ENCODE measurements at places on chromosomes 6 and 20.

DNA sequence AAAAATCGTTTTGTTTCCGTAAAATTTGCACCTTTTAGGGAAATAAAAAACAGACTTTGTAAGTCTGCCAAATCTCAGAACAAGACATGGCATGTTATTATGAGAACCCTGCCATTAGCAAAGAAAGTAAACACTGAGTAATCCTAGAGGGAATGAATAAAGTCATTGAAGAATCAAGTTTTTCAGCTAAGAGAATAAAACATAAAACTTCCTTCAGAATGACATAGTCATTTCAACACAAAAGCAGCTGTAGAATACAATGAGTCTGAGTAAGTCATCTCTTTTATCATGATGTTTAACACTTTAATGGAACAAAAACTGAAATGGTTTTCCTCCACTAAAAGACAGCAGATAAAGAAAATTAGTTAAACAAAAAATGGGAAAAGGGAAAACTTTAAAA is 10.3 kb upstream of the DST start:
- no peak for DNase-seq

GRCh38 chr6:89081129-89081422 is 525 bp downstream of the PNRC1 start:
- DNase-seq = no peak

DNA sequence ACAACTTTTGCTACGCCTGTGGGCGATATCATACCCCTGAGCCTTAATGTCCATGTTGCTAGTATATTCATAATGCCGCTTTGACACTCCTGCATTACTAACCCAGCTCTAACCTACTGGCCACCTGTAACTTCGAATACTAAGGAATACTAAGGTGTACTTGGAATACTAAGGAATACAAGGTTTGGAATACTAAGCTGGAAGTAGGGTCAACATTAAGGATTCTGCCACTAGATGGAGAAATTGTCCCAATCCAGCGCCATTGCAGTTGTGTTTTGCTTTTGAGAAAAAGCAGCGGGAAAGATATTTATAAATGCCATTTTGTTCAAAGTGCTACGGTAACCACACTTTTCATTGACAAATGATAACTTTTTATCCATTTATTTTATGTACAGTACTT is 10.7 kb downstream of the TBXT start:
- no peak for DNase-seq

DNA sequence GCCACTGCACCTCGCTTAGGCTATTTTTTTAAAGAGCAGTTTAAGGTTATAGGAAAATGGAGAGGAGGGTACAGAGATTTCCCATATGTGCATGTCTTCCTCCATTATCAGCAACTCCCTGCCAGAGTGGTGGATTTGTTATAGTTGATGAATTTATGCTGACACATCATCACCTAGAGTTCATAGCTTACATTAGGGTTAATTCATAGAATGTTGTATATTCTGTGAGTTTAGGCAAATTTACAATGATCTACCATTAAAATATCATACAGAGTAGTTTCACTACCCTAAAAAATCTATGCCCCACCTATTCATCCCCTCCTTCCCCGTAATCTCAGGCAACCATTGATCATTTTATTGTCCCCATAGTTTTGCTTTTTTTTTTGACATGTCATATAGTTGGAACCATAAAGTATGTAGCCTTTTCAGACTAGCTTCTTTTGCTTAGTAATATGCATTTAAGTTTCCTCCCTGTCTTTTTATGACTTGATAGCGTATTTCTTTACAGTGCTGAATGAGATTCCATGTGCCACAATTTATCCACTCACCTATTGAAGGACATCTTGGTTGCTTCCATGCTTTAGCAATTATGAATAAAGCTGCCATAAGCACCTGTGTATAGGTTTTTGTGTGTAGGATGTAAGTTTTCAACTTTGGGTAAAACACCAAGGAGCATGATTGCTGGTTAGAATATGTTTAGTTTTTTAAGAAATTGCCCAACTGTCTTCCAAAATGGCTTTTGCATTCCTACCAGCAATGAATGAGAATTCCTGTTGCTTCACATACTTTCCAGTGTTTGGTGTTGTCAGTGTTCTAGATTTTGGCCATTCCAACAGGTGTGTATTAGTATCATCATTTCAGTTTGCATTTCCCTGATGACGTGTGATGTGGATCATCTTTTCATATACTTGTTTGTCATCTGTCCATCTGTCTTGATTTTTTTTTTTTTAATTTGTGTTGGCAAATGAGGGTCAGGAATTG is 60.2 kb downstream of the NCOA3 start:
- DNase-seq = no peak

- DNase-seq = peak; percentile 34
Measured at GRCh38 chr6:137491478-137491877, 2.7 kb downstream of the OLIG3 start.

DNA sequence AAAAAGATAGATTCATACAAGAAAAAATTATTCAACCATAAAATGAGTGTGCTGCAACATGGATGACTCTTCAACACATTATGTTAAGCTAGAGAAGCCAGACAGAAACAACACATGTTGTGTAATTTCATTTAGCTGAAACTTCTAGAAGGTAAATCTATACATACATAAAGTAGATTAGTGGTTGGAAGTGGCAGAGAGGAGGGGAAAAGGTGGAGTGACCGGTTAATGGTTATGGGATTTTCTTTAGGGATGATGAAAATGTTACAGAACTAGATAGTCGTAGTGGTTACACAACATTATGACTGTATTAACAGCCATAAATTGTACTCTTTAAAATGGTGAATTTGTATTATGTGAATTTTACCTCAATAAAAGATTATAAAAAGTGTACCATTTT is 304.1 kb upstream of the SLC35B3 start:
- no peak for DNase-seq

DNA sequence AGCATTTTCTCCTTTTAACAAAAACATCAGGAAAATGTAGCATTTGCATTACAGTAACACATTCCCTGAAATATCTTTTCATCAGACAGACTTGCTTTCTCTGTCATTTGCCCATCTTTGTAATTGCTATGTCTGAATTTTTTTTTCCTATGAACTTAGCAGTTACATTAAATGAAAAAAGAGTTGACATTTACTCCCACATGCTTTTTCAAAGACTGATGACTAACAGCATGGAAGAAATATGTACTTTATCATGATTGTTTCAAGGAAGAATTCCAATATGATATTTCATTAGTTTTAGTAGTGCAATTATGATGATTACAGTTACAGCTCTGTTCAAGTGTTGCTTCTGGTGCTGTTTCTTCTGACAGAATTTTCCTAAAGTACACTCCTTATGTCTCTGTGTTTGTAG is 864.5 kb upstream of the MAN1A1 start:
- no peak for DNase-seq

GRCh38 chr6:147087641-147088040 is 116.6 kb upstream of the STXBP5 start:
- no peak for DNase-seq

DNA sequence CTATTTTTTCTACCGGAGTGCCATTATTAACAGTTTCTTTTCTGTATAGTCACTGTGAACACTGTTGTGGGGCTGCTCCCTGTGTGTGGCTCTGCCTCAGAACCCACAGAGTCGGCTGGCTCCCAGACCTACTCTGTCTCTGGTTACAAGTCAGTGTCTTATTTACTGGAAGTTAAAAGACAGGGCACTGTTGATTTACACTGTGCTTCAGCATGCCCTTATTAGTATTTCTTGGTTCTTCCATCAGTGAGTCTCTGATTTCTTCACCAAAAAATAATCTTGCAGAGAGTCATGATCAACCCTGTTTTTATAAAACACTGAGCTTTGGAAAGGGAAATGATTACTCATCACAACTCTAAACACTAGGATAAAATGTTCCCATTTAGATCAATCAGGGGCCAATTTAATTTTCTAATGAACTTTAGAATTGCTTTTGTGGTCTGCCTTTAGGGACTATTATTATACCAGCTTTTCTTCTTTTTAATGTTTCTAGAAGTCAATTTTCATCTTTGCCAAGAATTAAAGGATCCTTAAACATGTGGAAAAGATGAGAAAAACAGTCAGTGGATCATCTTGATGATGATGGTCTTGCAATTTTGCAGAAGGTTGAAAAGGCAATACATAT is 92.6 kb downstream of the UTRN start:
- DNase-seq = no peak

DNA sequence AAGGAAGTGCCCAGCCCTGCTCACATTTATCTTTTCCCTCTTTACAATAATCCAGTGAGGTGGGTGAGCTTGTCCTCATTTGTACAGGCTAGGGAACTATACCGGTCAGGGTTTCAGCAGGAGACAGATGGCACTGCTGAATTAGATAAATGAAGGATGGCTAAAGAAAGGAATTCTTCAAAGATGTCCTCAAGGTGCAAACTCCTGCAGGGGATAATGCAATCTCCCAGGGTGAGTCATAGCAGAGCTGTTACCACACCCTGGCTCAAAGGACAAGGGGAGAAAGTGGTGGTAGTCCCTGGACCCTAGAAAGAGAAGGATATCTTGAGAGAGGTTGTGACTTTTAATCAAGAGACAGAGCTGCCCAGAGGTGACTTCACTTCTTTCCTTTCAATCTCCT is 66.7 kb downstream of the RFPL4B start:
- no peak for DNase-seq

- no peak for DNase-seq
Measured at GRCh38 chr6:19034986-19035385, 647.8 kb downstream of the RNF144B start.

DNA sequence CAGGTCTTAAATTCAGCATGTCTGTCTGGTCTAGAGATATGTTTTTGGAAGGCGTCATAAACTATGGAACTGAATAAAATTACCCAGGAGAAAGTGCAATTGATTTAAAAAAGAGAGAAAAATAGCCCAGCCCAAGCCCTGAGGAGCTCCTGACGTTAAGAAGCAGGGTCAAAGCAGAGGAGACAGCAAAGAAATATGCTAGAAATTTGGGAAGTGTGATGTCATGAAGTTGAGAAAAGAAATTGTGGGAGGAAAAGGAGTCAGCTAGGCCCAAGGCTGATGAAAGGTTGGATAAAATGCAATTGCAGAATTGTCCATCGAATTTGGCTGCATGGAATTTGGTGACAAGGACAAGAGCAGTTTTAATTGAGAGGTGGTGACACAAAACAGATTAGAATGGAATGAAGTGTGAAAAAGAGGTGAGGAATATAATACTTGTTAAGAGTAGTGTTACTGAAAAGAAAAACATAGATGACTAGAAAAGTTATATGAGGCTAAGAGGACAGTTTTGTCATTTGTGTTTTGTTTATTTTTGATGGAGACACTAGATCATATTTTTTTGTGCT is 381.6 kb downstream of the LAMA2 start:
- no peak for DNase-seq

DNA sequence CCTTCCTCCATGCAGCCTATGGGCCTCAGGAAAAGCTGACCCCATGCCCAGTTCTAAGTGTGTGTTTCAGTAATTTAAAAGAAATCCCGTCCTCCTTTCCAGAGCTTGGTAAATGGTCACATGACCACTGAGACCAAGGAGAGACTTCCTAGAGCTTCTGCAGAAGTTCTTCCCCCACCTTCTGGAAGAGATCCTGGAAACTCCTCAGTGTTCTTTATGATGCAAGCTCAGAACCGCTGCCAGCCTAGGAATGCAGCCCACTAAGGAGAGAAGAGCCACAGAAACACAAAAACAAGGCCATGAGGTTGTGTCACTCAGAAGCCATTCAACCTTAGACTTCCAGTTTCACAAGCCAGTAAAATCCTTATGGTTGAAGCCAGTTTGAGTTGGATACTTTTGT is 348.4 kb downstream of the TPBG start:
- no peak for DNase-seq

DNA sequence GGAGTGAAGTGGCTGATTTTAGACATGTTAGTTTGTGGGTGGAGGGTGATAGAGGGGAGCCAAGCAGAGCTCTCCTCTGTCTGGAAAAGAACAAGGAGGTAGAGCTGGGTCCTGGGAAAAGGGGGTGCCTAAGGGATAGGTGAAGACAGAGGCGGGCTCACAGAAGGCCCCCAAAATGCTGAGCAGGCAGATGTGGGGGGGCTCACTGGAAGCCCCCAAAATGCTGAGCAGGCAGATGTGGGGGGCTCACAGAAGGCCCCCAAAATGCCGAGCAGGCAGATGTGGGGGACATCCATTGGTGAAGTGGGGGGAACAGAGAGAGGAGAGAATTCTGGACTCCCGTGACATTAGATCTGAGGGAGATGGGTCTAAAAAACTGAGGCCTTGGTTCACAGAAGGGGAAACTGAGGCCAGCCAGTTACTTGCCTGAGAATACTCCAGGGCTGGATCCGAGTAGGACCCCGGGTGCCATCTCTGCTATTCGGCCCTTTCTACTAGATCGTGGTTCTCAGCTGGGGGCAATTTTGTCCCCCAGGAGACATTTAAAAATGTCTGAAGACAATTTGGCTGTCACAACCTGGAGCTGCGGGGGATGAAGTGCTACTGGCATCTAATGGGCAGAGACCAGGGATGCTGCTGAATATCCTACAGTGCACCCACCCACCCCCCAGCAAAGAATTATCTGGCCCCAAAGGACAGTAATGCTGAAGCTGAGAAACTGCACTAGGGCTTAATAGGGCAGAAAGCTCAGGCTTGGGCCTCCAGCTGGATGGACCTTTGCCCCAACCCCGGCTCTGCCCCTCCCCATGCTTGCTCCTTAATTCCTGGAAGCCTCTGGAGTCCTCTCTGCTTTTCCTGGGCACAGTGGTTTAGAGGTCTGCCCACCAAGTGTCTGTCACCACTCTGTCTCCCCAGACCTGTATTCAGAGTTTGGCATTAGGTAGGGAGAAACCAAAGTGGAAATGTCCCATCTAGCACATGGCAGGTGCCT is 2.1 kb downstream of the LPIN3 start:
- no peak for DNase-seq

DNA sequence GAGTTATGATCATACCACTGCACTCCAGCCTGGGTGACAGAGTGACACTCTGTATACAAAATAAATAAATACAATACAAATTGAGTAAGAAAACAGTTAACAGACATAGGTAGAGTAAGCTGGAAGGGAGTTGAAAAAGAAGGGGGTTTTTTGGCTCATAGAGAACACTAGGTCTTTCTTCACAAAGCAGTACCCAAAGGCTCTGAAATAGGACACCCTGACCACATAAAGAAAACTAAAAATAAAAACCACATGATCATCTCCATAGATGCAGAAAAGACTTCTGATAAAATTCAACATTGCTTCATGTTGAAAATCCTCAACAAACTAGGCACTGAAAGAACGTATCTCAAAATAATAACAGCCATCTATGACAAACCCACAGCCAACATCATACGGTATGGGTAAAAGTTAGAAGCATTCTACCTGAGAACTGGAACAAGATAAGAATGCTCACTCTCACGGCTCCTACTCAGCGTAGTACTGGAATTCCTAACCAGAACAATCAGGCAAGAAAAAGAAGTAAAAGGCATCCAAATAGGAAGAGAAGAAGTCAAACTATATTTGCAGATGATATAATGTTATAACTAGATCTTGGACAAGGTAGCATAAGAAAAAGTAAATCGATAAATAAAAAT is 48.6 kb downstream of the TOMM6 start:
- DNase-seq = no peak

GRCh38 chr20:61982191-61982950 is 83.3 kb downstream of the TAF4 start:
- no peak for DNase-seq

- DNase-seq = no peak
Measured at GRCh38 chr6:142932889-142933288, 12.1 kb downstream of the HIVEP2 start.

GRCh38 chr6:46706464-46706863 is 18.8 kb downstream of the TDRD6 start:
- DNase-seq = peak; percentile 6

GRCh38 chr20:44342248-44342647 is 5.4 kb downstream of the R3HDML start:
- no peak for DNase-seq

GRCh38 chr6:45572833-45573232 is 195.1 kb upstream of the SUPT3H start:
- DNase-seq = no peak

GRCh38 chr20:24032400-24032898 is 43.9 kb upstream of the GGTLC1 start:
- no peak for DNase-seq
